NCI-H524 (cell line): ENCODE measurements at places on chromosomes 2 and 18.
A peak's percentile ranks its signal among the peaks of the same experiment; 100 is the strongest.

DNA sequence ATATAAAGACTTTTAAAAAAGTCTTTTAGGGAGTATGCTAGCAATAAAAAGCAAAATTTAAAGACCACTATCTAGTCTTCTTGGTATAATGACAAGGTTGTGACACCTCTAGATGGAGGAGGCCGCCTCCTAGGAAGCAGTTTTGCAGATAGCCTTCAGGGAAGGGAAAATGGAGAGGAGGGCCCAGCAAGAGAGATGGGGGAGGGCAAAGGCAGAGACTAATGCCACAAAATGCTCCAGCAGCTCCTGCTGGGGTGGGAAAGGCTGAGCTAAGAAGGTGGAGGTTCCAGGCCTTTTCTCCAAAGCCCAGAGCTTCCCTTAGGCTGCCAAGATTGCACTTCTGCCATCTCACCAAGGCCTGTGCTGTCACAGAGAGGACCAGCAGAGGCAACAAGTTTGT, 153.9 kb upstream of the THSD7B start:
- no peak for DNase-seq

GRCh38 chr18:64208516-64208915, 59.6 kb upstream of the LINC00305 start:
- no peak for DNase-seq

DNA sequence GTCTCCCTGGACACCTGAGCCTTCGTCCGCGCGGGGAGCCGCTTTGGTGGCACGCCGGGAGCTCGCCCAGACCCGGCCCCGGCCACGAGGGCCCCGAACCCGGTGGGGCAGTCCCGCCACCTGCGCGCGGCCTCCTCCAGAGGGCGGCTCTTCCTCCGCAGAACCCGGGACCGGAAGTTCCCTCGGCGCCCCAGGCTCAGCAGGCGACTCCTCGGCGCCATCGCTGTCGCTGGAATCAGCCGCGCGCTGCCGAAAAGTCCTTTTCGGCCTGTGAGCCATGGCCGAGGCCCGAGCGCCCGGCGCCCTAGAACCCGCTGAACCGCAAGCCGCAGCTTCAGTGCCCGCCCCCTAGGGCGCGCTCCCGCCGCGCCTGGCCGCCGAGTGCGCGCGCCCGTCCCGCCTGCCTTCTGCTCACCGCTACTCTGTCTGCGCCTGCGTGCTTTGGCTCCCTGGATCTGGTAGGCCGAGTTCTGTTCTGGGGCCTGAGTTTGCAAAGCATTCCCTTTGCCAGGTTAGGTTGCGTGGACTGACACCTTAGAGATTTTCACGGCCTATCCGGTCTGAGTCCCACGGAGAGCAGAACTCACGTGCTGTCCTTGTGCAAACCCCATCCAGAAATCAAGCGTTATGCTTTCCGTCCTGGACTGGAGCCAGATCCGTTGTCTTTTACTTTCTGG, at the start of gene GCFC2:
TSS of gene GCFC2 (minus strand) at position 339 of the 677 bp plus-strand sequence. CDS start at position 279, 60 bp downstream.
- DNase-seq = peak; percentile 72

DNA sequence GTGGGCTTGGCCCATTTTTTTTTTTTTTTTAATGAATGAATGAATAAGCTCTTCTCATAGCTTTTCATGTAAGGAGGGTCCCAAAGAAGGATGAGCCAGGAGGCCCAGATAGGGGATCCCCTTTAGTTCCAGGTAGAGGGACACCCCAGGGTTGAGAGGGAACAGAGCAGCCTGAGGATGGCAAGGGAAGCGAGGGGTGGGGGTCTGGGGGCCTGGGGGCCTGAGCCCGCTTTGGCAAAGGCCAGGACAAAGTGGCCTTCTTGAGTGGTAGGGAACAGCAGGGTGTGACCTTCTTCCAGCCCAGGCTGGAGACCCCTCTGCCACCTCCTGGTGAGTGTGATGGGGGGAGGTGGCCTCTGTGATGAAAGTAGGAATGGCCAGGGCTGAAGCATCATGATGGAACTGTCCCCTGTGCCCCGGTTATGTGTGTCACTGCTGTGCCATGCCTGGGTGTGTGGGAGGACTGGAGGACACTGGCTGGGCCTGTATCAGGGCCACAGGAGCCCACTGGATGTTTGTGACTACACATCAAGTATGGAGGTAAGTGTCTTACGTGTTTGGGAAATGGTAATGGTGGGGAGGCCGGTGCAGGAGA, 263.5 kb upstream of the HDAC4 start:
- no peak for DNase-seq

DNA sequence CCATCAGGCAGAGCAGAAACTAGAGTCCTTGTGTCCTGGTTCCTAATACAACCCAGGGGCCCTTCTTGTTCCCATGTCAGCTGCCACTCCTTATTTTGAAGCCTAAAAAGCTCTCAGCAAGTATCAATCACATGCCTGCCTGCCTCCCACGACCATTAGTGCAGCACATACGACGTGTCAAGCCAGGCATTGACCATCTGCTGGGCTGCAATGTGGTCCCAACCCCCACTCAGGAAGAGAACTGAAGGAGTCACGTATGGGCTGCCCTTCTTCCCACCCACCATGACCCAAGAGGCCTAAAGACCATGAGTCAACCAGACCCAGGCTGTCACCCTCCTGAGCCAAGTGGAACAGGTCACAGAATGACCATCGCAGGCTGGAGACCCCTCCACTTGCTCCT, 98.8 kb downstream of the KLHL29 start:
- DNase-seq = no peak

DNA sequence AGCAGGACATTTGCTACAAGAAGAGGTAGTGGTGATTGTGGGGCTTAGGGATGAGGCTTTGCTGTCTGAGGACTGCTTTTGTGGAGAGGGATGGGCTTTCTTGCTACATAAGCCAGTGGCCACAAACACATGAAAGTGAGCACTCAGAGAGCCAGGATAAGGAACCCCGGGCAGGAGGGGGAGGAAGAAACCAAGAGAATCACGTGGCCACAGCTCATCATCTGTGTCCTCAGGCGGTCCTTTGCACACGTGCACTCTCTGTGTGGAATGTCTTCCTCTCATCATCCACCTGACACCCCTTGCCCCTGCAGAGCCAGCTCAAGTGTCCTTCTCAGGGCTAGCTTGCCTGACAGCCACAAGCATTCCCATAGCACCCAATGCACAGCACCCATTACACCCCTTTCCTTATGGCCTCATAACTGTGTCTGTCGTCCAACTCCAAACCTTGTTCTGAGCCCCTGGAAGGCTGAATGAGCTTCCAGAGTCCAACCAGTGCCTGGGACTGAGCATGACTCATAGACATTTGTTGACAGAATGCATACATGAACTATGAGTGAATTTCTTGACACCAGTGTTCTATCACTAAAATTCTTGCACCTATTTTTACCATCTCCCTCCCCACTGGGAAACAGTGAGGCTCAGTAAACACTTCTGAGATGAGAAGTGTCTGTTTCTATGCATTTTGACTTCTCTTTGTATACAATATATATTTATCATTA, 398.3 kb downstream of the ALK start:
- DNase-seq = no peak

DNA sequence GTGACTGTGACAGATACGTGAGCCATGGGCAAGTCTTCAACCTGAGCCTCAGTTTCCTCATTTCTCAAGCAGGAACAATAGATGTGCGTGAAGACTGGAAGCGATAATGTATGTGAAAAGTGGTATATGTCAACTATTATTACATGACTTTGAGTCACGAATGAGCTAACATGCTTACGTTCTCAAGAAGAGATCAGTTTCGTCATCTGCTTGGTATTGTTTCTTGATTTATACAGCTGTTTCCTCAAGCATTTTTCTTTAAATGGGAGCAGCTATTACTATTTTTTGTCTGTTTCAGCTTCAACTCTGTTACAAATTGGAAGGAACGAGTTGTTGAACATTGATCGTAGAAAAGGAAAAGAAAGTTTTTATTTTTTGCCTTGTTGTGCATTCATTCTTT, 48.5 kb upstream of the THOC1 start:
- DNase-seq = no peak

- DNase-seq = no peak
These were observed 74.9 kb upstream of the TFCP2L1 start for GRCh38 chr2:121359716-121360565.

DNA sequence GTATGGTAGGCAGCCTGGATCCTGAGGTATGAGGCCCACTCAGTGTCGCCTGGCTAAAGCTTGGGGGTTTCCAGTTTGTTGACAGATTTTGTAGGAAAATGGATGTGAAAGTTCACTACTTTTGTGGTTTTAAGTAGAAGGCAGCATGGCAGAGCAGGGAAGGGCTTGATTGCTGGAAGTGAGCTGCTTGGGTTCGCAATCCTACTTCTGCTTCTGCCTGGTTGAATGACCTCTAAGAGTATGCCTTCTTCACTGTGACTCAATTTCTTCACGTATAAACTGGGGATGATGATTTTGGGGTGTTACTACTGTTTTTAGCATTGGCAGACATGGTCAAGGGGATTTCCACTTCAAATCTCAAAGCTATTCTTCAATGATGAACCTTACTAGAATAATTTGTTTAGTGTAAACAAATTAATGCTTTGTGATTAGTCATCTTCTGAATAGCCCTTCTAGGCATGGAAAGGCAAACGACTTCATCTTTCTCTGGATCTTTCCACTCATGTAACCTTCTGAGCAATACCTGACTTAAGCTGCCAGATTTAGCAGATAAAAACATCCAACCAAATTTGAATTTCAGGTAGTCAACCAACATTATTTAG, 13.2 kb downstream of the BMP10 start:
- DNase-seq = no peak

- DNase-seq = no peak
These were observed 836.0 kb upstream of the CDH2 start for GRCh38 chr18:29012883-29013465.

DNA sequence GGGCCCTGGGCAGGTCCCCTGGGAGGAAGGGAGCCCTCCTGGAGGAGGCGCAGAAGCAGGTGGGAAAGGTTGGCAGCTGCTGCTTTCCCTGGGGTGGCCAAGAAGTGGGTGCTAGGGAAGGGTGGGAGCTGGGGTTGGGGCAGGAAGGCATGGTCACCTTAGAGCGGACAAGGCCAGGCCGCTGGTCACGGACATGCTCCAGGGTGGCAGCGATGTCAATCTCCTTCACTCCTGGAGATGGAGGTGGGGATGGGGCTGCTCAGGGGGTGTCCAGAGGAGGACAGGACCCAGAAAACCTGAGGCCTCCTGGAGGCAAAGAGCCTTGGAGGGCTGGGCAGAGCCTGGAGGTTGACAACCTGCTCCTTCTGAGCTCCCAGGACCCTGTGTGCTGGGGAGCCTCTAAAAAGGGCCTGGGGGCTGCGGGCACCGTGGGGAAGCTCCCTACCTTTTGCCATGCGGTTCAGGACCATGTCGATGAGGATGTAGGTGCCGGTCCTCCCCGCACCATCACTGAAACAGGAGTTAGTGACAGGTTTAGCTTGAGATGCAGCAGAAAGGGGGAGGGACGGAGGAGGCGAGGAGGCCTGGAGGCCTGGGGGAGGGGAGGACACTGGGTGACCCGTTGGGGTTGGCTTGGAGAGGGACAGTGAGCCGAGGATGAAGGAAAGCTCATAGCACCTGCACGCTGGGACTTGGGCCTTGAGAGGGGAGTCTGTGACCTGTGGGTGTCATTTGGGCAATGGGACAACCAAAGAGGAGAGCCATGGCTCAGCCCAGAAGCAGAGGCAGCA, 11.4 kb downstream of the DNAJB2 start:
- DNase-seq = no peak

DNA sequence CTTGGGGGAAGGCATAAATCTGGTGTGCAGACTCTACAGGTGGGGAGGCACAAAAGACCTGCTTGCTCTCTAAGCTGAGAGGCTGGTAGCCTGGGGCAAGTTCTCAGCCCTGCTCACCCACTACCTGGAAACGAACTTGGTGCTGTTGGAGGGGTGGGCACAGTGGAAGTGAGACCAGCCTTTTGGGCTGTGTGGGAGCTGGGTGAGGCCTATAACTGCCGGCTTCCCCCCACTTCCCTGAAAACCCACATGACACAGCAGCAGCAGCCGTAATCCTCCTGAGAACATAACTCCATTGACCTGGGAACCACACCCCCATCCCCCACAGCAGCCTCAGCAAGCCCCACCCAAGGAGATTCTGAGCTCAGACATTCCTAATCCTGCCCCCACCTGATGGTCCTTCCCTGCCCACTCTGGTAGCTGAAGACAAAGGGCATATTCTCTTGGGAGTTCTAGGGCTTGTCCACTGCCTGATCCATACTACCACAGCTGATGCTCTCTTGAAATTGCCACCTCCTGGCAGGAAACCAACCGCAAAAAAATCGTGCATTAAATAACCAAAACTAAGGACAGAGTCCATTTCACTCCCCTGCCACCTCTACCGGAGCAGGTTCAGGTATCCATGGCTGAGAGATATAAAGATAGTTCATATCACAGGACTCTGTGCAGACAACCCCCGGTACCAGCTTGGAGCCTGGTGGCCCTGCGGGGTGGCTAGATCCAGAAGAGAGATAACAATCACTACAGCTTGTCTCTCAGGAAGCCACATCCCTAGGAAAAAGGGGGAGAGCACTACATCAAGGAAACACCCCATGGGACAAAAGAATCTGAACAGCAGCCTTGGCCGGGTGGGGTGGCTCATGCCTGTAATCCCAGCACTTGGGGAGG, 178.1 kb downstream of the NDUFA10 start:
- DNase-seq = no peak

GRCh38 chr2:178946494-178946893, 103.4 kb downstream of the CCDC141 start:
- no peak for DNase-seq

DNA sequence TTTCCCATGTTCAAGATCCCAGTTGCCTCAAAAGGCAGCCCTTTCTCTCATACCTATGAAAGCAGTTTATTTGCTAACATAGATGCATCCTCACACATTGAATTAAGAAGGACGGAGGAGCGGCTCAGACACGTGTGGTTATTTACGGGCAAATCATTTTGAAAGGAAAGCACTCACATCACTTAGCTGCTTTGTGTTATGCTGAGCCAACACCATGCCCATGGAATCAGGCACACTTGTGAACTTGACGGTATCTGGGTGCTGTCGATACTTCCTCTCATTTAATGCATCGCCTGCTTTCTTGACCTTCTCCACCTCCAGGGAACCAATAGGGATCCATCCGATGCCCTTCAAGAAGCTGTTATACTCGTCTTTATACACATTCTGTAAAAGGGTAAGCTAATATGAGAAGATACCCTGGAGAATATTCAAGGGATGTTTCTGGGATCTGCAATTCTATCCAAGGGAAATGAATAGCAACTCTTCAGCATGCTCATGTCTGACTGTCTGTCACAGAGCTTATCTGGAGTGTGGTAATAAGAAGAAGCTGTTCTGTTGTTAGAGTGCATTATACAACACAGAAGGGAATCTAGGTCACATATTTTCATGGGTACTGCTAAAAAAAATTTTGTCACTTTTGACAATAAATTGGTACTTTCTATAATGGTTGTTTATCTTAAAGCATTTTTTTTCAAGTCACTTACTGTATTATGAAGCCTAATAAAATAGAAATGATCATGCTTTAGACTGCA, 63.3 kb downstream of the NEB start:
- DNase-seq = no peak

GRCh38 chr2:126886211-126886915, 12.3 kb upstream of the TEX51 start:
- peak; percentile 42 for DNase-seq
